ENCODE measurements at places on chromosomes 16 and 17.

GRCh38 chr16:89052890-89053724 is 40.5 kb upstream of the ACSF3 start:
- no peak for DNase-seq

DNA sequence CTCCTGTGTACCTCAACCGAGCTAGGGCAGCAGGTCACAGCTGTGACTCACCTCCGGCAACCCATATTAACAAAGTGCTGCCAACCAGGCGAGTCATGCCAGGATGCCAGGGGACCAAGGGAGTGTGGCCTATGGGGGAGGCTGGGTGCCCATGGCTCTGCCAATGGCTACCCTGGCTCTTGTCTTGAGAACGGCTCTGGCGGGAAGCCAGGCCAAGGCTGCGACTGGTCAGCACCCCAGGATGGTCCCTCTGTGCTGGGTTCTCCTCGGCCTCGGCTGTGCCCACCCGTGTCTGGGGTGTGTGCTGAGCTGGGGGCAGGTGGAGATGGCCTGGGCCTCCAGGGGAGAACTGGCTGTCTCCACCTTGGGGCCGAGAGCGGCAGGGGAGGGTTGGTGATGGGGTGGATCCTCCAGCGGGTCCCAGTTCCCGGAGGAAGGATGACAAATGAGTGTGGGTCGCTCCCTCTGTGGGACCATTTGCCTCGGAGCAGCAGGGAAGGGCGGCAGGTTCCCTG is 75.8 kb downstream of the MRC2 start:
- DNase-seq: no peak

- DNase-seq: no peak
Measured at GRCh38 chr17:80941743-80942422, 49.8 kb upstream of the CHMP6 start.

DNA sequence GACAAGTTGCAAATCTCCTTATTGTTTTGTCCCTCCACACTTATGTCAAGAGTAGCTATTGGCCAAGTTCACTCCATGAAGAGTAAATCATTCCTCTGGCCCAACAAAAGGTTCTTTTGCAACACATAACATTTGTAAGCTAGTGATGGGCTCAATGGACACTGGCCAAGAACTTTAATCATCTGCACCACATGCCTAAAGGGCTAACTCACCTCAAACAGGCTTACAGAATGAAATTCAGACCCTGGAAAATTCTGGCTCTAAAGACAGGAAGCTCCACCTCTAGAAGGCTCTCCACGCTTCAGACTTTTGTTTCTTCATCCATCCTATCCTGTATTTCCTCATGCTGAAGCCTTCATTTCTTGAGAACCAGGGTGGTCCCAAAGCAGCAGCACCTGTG is 10.9 kb upstream of the ANKFN1 start:
- DNase-seq: no peak

DNA sequence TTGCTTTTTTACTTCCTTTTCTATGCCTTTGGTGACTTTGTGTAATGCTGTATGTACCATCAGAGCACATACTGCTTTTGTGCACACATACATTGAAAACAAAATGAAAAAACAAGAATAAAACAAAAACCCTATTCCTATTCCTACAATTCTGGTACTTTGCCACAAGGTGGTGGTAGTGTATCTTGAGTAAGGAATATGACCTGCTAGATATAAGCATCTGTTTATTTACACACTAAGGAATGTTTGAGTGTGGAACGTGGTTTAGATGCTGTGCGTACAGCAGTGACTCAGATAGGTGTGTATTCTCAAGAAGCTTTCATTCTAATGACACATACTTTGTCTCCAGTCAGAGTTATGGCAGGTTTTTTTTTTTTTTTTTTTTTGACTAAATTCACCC is 606.2 kb downstream of the WWOX start:
- no peak for DNase-seq

DNA sequence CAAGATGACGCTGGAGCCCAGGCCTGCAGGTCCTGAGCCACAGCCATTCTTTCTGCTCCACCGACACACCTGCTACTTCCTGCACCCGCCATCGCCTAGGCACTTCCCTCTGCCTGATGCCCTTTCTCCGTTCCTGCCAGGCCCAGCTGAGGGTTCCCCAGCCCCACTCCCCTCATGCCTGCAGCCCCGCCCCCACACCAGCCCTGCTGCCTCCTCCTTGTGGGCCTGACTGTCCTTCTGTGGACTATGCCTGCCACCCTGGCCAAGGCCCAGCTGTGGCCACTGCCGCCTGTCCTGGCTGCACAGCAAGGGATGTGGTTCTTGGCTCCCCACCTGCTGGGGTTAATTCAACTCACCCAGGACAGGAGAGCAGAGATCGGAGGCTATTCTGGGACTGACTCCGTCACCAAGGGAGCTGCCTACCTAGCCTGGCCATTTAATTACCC is 7.5 kb downstream of the NATD1 start:
- no peak for DNase-seq

- no peak for DNase-seq
Measured at GRCh38 chr17:14910916-14911315, 354.2 kb downstream of the PMP22 start.

DNA sequence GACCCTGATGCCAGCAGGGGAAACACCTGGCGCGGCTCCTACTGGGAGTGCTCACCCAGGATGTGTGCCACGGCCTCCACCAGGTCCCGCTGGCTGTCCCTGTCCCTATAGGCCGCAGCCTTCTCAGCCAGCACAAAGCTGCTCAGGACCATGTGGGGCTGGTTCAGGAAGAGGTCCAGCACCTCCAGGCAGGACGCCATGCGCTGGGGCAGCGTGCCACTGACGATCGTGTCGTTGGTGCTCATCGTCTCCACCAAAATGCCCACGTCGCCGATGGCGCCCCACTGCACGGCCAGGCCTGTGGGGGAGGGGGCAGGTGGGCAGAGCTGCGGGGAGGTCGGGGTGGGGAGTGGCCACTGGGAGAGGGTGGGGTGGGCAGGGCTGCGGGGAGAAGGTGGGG is 15.9 kb upstream of the DUS1L start:
- DNase-seq: no peak

GRCh38 chr16:82874271-82874670 is 247.5 kb downstream of the CDH13 start:
- no peak for DNase-seq

GRCh38 chr16:1287982-1288670 is 21.3 kb upstream of the UBE2I start:
- no peak for DNase-seq

DNA sequence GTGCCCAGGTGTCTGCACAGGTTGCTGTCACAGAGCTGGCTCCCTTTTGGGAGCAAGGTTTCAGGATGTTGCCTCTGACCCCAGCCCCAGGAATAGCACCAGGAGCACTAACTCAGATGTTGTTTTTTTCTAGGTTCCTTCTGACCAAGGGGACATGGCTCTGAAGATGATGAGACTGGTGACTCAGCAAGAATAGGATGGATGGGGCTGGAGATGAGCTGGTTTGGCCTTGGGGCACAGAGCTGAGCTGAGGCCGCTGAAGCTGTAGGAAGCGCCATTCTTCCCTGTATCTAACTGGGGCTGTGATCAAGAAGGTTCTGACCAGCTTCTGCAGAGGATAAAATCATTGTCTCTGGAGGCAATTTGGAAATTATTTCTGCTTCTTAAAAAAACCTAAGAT is 28.1 kb downstream of the SCPEP1 start:
- DNase-seq: no peak

DNA sequence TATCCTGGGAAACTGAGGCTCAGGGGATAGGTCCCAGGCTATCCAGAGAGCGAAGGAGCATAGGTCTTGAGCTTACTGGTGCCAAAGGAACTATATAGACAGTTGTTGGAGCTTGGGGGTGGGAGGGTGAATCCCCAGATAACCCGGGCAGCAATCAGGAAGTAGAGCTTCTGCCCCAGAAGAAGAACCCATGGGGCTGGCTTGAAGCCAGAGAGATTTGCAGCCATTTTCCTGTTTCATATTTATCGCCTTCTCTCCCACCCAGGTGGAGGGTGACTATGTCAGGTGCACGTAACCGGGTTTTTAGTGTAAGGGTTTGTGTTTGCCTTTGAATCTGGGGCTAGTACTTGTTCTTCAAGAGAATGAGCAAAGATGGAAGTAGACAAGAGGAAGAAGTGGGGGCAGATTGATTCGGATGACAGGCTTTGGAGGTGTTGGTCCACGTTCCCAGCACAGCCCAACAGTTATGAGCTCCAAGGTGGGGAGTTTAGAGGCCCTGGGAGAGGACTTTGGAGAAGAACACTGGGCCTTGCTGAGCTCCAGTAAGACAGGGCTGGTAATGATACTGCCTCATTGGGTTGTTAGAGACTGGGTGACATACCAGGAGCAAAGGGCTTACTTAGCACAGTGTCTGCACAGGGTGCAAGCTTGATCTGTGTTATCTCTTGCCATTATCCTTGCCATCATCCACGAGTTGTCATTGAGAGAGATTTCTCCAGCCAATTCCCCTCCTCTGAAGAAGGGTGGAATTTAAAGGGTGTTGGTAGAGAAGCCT is 145.6 kb downstream of the CCDC182 start:
- no peak for DNase-seq

- no peak for DNase-seq
Measured at GRCh38 chr17:8608001-8608400, 22.5 kb downstream of the MYH10 start.

DNA sequence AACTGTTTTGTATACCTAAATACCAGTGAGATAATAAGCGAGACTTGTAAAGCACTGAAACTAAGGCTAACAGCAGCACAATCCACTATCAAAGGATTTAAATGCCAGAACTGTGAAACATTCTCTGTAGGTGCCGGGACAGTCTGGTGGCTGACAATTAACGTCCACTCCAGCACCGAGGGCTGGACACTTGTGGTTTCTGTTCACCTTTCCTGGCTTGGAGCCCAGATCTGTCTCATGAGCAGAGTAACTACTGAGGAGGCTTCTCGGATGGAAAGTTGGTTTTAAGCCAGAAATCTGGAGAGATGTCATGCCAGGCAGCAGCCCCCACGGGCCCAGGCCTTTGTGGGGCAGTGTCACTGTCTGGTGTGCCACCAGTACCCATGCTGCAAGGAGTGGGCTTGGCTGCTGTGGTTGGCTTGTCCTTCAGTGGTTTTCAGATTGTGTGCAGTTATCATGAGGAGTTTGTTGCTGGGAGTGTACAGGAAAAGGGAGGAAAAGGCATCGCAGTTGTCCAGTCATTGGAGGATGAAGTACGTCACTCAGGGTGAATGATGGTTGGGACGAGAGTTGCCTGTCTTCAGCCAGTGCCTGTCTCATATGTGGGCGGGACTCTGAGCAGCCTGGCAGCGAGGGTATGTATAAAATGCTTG is 35.5 kb downstream of the UBN1 start:
- no peak for DNase-seq

DNA sequence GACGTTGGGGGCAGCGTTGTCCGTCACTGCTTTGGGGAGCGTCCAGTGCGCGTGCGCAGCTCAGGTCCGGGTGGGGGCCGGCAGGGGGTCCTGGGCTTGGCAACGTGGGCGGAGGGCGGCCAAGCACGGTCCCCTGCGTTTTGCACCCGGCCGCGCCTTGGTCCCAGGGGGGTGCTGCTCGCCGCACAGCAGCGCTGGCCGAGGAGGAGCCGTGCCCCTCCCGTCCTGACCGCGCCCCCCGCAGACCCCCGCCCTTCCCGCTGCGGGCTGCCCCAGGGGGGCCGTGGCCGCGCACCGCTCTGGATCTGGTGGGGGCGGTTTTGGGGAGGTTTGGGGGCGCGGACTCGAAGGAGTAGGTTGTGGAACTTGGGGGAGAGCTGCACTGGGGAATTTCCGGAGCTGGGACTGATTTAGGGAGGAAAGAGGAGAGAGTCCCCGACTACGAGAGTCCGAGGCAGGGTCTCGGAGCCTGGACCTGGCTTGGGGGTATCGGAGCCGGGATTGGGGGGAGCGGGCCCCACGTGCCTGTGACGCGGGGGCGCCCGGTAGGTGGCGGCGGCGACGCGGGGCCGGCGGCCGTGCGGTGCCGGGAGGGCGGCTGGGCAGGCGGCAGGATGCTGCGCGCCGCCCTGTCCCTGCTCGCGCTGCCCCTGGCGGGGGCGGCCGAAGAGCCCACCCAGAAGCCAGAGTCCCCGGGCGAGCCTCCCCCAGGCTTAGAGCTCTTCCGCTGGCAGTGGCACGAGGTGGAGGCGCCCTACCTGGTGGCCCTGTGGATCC is at the start of gene SLC9A5:
Gene SLC9A5, plus strand, starts transcription at position 579 of the 777 bp plus-strand sequence. Its CDS starts 36 bp downstream, at position 615.
- DNase-seq: no peak

Data from T follicular helper cell (primary cell).